Stimulated activated CD8-positive, alpha-beta memory T cell treated with anti-CD3 and anti-CD28 coated beads, Interleukin-4, amount 100 ng/mL, for 24 hours (primary cell): ENCODE measurements at places on chromosomes 7 and 10.

- DNase-seq: no peak
Observed at GRCh38 chr10:31121757-31122577, 90.3 kb upstream of the ZNF438 start.

GRCh38 chr10:123942114-123942861 is 50.7 kb upstream of the CPXM2 start:
- DNase-seq: no peak

DNA sequence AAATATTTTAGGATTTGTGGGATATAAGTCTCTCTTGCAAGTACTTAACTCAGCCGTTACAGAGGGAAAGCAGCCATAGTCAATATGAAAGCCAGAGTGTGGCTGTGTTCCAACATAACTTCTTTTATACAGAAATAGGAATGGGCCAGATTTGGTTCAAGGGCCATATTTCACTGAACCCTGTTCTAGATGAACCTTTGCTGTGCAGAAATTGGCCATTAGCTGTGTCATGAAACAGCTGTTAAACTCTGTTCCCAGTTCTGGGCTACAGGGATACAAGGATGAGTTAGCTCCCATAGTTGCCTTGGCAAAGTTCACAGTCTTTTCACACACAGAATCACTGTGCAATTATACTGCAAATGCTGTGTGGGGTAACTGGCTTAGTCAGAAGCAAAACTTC is 213.9 kb upstream of the LRRN3 start:
- no peak for DNase-seq

DNA sequence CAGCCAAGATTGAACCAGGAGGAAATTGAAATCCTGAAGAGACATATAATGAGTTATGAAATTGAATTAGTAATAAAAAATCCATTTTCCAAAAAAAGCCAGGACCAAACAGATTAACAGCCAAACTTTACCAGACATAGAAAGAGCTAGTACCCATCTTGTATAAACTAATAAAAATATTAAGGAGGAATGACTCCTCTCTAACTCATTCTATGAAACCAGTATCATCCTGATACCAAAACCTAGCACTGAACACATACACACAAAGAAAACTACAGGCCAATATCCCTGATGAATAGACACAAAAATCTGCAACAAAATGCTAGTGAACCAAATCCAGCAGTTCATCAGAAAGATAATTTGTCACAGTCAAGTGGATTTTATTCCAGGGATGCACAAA is 140.6 kb downstream of the PCDH15 start:
- DNase-seq: no peak

GRCh38 chr10:16835228-16835627 is 18.0 kb upstream of the RSU1 start:
- DNase-seq: no peak

DNA sequence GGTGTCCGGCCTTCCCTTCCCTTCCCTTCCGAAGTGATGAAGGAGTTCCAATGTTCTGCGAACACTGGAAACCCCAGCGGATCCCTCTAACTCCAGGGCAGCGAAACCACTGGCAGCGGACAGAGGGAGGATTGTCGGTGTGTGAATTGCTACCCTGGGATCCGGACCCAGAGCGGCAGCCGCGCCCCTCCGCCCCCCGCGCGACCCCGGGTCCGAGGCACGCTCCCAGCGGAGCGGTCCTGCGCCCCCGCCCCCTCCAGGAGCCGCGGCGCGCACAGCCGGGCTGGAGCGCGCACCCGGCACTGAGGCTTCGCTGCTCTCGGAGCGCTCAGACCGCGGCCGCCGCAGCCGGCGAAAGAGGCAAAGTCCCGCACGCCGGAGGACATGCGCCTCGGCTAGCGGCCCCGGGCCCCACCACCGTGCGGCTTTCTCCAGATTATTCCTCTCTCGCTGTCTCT is at the start of gene PTPRZ1:
PTPRZ1 (plus strand) TSS at position 331 of the 458 bp plus-strand sequence. CDS start 339 bp downstream, outside the sequence.
- no peak for DNase-seq
